Effector CD4-positive, alpha-beta T cell (primary cell): ENCODE measurements at places on chromosomes 2 and 18.
A peak's percentile ranks its signal among the peaks of the same experiment; 100 is the strongest.

DNA sequence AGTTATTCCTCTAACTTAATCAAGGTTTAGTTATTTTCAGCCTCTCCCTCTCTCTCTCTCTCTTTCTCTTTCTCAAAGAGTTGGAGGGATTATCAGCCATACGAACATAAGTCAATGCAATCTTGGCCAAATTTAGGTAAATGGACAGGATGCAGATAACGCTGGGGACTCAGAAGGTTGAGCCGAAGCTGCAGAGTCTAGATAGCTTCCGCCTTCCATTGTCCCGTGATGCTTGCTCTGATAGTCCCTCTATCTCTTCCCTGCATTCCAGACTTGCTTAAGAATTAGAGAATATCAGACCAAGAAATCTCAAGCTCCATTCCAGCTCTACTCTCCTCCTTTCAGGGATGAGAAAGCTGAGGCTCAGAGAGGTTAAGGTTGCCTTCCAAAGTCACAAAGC is 502.8 kb upstream of the TNP1 start:
- DNase-seq: no peak

GRCh38 chr2:168978461-168978861 is 52.7 kb downstream of the ABCB11 start:
- DNase-seq: no peak

- DNase-seq: no peak
These were observed 298.2 kb downstream of the CNTNAP5 start for GRCh38 chr2:124323321-124323720.

- DNase-seq: no peak
These were observed 107.0 kb downstream of the KCNF1 start for GRCh38 chr2:11018651-11019185.

GRCh38 chr2:25512707-25513106 is 160.7 kb downstream of the DTNB start:
- no peak for DNase-seq

GRCh38 chr2:105489168-105489878 is 90.5 kb upstream of the FHL2 start:
- DNase-seq: no peak

DNA sequence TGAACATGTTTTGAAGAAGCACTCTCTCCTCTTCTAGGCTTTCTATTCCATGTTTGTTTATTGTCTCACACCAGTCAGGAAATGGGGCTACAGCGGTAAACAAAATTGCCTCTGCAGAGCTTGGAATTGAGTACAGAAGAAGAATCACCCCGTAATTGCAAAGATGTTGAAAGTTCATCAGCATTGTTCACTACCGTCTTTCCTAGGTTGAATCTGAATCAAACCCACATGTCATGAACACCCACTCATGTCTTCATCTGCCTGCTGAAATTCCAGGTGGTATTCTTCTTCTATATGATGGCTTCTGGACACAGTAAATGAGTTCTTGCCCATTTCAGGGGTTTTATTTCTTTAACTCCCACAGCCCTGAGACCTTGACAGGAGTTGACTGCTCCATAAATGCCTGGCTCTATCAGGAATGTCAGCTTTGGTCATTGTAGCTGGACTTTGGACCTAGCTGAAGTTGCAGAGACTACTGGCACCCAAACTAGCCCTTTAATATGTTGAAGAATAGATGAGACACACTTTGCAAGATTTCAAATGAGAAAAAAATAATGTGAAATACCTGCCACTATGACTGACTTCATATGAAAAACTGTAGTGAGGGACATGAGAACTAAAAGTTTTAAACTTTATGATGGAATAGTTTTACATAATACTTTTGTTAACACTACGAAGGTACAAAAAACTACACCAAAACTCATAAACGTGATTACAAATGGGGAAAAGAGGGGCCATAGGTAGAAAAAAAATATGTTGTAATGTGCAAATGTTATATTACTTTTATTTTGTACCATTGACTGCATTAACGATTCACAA is 1235.3 kb upstream of the ZEB2 start:
- no peak for DNase-seq

GRCh38 chr2:96175951-96176350 is 30.7 kb upstream of the DUSP2 start:
- no peak for DNase-seq

DNA sequence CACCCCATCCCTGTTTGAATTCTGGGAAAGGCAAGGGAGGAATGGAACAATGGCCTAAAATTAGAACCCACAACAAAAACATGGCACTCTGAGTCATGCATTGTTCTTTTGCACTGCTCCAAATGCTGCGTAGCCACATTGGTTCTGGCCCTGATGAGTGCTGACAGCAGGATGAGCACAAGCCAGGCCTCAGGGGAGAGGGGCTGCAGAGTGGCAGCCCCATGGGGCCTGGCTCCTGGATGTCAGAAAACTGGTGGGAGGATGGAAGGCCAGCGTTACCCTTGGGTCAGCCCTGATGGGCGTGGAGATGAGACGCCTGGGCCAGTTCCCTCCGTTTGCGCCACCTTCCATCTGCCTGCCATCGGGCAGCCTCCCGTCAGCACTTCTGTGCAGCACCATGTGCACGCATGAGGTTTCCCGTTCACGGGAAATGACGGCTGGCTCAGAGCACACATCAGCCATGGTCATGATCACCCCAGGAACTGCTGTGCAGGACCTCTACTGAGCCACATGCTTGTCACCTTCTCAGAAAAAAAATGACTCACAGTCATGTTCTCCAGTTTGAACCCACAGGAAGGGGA is 65.6 kb downstream of the CYP26B1 start:
- DNase-seq: no peak

DNA sequence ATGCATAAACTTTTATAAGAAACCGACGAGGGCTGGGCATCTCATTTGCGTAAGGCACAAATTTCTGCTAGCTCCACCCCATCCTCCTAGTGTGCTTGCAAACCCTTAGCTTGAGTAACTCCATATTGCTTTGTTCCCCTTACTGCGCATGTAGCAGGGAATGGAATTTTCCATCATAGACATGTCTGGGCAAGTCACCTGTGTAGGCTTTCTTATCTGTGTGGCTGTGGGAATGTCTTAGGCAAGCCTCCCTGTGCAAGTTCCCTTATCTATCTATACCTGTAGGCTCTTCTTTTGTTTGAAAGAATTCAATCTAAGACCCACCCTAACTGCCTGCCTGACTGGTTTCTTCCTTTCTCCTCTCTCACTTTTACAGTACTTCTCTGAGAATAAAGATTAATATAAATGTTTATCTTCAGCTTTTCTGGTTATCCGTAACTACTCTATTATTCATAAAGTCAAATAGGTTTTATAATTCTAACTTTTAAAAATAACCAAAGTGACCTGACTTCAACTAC is 217.6 kb upstream of the FIGN start:
- DNase-seq: no peak

DNA sequence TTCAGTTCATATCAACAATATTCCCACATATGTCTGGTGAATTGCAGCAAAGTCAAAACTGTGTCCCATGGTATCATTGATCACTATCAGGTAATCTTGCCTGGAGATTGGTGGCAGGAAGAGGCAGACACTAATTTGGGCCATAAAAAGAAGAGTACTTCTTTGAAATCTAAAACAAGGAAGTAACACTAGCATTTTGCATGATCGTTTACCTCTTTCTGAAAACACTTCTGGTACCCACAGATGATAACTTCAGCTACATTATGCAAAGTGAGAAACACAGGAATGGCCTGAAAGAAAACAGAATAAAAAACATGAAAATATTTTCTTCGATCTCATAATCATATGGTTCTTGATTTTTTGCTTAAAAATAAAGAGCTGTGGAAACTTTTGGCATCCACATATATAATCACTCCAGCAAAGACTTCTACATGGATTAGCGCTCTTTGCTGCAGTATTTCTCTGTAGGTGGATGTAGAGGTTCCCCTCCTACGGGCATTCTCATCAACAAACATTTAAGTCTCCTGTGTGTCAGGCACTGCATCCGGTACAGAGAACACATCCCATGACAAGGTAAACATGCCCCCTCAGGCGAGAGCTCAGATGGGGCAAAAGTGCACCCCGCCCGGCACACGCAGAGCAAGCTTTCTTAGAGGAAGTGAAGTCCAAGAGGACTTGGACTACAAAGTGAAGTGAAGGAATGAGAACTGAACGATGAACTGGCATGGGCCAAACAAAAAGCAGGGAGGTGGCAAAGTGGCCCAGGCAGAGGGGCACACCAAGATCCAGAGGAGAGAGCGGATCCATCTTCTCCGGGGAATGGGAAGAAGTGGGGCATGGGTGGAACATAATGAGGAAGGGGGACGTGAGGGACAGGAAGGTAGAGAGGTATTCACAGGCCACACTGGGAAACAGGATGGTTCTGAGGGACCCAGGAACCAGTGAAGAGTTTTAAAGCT is 68.0 kb upstream of the RIOK3 start:
- DNase-seq: no peak

DNA sequence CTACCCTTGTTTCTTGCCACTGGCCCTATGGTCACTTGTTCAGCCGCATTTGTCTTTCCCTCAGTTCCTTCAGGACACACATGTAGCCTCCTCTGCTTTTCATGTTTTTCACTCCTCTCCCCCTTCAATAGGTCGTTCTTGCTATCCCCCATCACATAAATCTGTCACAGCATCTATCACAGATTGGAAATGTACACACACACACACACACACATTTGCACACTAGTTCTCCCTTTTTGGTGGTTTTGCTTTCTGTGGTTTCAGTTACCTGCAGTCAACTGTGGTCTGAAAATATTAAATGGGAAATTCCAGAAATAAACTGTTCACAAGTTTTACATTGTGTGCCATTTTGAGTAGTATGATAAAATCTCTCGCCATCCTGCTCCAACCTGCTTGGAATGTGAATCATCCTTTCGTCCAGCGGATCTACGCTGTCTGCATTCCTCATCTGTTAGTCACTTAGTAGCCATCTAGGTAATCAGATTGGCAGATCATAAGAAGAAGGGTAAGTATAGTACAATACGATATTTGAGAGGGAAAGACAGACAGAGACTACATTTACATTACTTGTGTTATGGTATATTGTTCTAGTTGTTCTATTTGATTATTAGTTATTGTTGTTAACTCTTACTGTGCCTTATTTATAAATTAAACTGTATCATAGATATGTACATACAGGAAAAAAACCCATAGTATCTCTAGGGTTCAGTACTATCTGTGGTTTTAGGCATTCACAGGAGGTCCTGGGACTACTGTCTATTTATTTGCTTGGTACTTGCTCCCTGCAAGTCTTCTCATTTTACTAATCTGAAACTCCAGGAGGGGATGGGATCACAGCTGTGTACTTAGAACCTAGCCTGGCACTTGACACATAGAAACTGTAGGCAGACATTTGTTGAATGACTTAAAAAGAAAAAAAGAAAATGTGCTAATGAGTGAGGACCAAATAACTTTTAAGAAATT is 86.1 kb upstream of the PNPT1 start:
- DNase-seq: no peak

GRCh38 chr2:179550214-179550613 is 285.6 kb upstream of the SESTD1 start:
- no peak for DNase-seq

DNA sequence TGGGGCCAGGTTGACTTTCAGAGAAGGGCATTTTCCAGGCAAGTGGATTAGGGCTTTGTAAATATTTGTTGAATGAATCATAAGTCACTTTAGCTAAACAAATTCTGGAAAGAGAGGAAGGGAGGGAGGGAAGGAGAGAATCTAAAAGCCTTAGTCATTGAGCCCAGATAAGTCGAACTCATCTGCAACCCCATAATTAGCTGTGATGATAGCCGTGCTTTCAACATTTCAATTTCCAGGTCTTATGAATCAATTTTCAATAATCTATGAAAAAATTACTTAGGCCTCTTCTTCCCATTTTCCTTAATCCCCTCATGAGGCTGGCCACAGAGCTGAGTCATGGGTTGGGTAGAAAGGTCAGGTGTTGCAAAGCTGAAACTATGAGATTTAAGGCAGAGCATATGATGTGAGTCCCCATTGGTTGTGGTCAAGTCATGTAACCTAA is 111.9 kb upstream of the MAPRE2 start:
- DNase-seq: no peak

- peak; percentile 6 for DNase-seq
These were observed 63.2 kb upstream of the MAPRE2 start for GRCh38 chr18:34977838-34978532.

- no peak for DNase-seq
These were observed 21.5 kb upstream of the DYNC2LI1 start for GRCh38 chr2:43752302-43752701.

GRCh38 chr2:8592736-8593135 is 89.1 kb upstream of the ID2 start:
- DNase-seq: no peak

DNA sequence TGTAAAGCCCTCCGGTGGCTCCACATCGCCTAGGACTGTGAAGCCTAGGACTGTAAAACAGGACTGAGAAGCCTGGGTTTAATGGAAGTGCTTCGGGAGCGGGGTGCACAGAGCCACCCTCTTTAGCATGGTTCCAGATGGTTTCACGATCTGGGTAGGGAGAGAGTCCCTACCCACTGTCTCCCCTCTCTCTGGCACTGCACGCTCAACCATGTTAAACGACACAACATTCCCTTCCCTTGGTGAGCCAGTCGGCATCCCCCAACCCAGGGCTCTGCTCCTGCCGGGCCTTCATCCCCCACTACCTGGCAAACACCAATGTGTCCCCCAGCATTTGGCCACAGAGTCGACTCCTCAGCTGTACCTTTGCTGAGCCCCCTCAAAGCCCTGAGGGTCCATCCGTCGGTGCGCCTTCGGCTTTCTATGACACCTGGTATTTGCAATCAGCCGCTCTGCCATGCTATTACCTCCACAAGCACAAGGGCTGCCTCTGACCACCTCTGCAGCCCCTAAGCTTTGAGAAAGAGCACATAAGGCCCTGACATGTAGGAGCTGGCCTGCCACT is 1.1 kb downstream of the COPS9 start:
- no peak for DNase-seq

DNA sequence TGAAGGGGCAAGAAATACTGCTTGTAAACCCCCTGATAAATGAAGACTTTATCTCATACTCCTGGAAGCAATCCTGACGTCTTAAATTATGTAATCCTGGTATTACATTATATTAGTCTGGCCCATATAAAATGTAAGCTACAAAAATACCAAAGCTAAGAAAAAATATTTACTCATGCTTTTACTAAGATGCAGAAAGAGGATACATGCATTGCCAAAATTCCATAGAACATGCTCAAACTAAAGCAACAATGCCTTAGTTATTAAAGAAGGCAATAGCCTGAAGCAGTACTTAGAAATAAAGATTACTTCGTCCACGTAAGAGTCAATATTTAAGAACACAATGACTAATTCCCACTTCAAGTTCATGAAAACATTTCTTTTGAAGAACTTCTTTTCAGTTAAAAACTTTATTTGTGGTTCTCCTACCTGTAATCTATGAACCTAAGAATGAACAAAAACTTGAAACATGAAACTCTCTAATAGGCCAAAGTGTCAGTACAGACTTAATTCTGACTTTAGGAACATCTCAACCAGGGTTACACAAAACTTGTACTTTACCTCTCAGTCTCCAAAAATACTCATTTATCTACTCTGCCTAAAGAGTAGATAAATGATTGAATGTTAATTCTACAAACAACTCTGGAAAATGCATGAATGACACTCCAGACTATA is 117.3 kb downstream of the THADA start:
- DNase-seq: no peak
